ENCODE measurements at places on chromosomes 5 and 9.

DNA sequence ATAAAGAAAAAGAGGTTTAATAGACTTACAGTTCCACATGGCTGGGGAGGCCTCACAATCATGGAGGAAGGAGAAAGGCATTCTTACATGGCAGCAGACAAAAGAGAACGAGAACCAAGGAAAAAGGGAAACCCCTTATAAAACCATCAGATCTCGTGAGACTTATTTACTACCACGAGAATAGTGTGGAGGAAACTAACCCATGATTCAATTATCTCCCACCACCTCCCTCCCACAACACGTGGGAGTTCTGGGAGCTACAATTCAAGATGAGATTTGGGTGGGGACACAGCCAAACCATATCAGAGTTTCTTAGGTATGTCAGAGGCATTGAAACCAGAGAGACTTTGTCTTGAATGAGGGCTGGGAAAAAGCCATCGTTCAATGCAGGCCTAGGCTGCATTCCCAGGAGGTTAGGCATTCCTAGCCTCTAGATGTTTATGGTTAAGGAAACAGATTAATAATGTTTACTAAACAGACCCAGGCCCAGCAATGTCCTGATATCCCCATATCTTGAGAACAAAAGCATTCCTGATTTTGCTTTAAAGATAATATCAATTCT lies 7.5 kb upstream of the PAIP1 start:
- DNase-seq = no peak

DNA sequence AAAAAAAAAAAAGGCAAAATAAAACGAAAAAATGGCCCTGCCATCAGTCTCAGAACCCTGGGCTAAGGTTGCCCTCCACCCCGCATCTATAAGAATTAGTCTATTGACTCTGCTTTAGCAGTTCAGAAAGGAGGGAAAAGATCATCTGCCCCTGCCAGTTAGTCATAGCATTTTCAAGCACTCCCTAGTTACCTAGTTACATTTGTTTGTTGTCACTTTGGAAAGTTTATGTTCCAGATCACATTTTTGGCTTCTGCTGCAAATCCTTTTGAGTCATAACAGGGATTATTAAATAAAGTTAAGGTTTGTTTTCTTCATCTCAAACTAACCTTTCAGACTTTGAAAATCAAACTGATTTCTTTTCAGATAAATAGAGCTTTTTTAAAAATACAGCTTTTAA lies 52.1 kb downstream of the AQP7 start:
- no peak for DNase-seq

GRCh38 chr5:133998807-133999206 lies 6.0 kb downstream of the VDAC1 start:
- no peak for DNase-seq

DNA sequence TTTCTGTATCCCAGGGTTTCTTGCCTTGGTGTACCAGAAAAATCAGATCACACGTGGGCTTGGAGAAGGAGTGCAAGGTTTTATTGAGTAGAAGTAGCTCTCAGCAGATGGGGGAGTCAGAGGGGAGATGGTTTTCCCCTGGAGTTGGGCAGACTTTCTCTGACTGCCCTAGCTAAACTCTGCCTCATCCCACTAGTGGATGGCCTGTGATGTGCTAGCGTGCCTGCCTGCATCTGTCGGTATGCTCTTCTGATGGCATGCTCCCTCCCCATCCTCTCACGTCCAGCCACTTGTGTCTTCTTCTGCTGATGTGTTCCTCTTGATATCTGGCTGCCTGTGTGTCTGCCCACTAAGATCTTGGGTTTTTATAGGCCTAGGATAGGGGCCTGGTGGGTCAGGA lies 616.1 kb upstream of the RGMB start:
- no peak for DNase-seq

- DNase-seq = no peak
These were observed 497 bp downstream of the NSA2 start for GRCh38 chr5:74767579-74767913.

- DNase-seq = no peak
These were observed 74.2 kb upstream of the OTULINL start for GRCh38 chr5:14507156-14507941.

DNA sequence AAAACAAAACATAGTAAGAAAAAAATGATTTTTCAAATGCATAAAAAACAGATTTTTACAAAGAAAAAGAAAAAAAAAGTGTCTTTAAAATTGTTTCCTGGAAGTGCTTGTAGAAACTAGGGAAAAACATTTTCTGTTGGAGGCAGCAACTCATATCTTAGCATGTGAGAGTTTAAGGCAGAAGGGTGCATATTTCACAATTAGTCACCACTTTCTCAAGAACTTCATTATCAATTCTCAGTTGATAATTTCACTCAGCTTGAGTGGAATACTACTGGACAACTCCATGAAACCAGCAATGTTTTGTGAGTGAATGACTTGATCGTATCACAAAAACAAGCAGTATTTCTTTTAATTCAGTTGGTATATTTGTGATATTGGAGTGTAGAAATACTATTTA lies 508.3 kb upstream of the DAB2 start:
- no peak for DNase-seq

- no peak for DNase-seq
These were observed 21.0 kb upstream of the TAF11L2 start for GRCh38 chr5:17477043-17477442.

Measured in CD8-positive, alpha-beta memory T cell (primary cell).